ENCODE measurements at places on chromosomes 11 and 22.
A peak's percentile ranks its signal among the peaks of the same experiment; 100 is the strongest.

- DNase-seq = no peak
Observed at GRCh38 chr22:39360242-39360641, 10.5 kb downstream of the SYNGR1 start.

DNA sequence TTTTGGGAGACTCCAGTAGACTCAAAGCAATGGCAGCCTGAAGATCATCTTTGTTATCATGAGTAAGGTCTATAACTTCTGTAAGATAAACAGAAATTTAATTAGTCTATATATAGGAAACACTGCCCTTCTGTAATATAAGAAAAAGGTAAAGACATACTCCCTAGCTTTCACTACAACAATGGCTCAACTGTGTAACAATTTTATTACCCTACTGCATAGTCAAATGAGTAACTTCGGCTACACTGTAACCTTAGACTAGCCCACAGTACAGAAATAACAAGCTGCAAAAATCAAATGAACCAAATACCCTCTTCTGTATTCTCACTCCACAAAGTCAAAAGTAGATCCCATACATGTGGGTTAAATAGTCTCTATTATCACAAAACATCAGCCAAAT, 33.7 kb downstream of the USP28 start:
- DNase-seq = no peak

- DNase-seq = no peak
Observed at GRCh38 chr22:46358766-46359165, 23.3 kb downstream of the TRMU start.

GRCh38 chr11:75481223-75481921, 44.4 kb downstream of the GDPD5 start:
- DNase-seq = no peak

DNA sequence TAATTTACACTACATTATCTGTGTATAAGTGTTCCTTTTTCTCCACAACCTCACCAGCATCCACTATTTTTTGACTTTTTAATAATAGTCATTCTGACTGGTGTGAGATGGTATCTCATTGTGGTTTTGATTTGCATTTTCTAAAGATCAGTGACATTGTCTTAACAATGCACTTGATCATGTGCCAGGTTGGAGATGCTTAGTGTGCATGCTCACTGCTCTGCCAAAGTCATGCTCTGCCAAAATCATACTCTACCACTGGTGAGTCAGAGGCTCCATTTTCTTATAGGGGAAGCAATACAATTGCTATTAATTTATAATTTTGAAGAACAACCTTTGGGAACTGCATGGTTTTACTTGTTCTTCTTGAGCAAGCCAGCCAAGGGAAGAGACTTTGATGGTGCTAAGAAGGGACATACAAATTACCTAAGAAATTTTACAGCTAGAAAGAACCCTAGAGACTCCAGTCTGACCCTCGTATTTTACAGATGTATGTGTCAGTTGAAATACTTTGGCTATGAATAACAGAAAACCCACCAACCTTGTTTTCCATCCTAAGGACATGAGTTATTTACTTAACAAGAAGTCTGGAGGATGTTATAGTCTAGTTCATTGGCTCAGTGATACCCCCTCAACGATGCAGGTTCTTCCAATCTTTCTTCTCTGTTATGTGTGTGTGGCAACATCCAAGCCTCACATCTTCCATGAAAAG, 368.9 kb downstream of the DDX10 start:
- no peak for DNase-seq

DNA sequence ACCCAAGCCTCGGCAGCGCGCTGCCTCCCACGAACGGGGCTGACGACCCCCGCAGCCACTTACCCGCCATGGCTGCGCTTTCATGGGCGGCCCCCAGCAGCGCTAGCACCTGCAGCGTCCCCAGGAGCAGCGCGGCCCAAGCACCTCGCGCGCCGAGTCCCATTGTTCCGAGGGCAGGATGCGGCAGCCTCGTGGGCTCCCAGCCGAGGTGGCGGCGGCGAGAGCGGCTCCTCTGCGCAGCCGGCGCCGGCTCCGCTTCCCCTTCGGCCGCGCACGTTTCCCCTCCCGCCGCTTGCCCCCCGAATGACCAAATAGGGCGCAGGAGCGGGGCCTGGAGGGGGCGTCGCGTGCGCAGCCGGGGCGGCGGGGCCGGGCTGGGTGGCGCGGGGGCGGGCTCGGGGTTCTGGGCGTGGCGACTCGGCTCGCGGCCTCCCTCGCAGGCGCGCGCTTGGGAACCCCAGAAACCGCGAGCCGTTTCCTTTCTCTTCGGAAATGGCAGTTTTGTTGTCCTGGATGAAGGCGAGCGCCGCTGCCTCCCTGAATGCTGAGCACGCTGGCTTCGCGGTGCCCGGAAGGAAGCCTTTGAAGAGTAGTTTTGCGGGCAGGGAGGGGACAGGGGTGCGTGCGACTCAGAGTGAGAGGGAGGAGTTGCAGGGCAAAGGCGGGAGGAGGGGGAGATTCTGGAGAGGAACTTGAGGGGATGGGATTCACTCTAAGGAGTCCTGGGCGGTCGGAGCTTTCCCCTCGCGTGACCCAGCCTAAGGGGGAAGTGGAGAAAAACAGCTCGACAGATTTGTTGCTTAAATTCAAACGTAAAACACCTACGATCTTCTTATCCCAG, at the start of gene TMEM123:
TSS of gene TMEM123 (minus strand) at position 305 of the 841 bp plus-strand sequence. CDS start at position 163, 142 bp downstream.
- peak; percentile 82 for DNase-seq

DNA sequence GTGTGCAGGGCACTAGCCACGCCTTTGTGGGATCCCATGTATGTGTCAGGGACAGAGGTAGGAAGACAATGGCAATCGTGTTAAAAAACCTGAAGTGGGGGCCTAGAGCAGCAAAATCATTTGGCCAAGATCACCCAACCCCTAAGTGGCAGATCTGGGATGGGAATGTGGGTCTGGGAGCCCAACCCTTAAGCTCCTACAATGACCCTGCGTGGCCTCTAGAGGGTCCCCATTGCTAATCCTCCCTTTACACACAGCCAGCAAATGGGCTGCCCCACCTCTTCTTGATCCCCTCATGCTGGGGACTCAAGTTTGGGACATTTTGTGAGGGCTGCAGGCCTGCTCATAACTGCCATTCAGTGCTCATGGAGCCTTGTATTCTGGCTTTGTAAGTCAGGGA, 73.2 kb upstream of the SUSD2 start:
- DNase-seq = no peak

- no peak for DNase-seq
Observed at GRCh38 chr11:67347964-67348749, 5.2 kb downstream of the POLD4 start.

DNA sequence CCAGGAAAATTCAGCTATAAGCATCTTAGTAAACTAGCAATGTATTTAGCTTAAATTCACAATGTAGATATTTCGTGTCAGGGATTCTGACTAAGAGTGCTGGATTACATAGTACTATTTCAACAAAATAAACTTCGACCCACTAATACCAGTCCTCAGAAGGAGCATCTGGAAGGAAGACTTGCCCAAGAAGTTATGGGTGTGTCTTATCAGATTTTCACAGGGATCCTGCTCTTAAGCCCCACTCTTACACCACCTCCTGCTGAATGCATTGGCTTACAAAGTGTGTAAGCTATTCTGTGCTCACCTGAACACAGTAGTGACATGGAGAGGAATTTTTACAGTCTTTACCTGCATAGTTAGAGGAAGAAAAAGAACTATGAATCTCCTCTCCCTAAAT, 35.4 kb upstream of the ANO5 start:
- no peak for DNase-seq

DNA sequence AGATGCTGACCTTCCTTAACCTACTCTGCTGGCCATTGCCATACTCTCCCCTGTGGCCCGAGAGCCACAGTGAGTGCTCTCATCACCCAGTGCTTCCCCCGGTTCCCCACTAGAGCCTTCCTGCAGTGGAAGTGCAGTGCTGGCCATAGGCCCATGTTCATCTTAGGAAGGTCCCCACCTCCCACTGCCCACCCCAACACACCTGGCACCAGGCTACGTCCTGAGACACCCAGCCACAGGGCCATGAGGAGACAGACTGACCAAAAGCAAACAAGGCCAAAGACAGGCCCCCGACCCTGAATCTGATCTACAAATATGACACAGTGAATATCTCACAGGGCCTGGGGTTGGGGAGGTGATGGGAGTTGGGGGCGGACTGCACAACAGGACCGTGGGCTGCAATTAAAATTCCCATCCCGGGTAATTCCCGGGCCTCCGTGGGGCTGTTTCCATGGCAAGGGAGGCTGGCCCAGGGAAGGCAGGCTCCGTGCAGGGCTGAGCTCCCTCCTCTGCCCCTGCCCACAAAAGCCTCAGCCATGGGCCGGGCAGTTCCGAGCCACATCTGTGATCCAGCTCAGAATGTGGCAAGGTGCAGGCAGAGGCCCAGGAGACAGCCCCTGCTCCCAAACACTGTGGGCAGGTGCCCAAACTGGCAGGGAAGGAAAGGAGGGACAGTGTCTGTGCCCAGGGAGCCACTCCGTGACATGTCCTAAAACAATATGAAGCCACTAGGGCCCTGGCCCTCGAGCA, 5.1 kb upstream of the CHST1 start:
- no peak for DNase-seq

DNA sequence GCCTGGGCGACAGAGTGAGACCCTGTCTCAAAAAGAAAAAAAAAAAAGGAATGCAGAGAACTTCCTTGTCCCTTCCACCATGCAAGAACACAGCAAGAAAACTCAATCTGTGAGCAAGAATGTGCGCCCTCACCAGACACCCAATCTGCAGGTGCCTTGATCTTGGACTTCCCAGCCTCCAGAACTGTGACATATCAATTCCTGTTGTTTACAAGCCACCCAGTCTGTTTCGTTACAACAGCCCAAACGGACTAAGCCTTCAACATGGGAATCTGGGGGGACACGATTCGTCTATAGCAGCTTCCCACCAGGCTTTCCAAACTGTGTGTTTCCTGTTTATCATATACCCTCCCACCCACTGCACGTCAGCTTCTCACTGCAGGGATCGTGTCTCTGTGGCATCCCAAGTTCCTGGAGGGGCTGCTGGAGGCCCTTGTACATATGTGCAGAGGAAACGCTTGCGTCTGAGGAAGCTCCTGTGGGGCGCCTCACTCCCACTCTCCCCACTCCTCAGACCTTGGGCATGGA, 11.0 kb upstream of the PSMC3 start:
- no peak for DNase-seq

GRCh38 chr11:134512571-134513538, 100.8 kb upstream of the B3GAT1 start:
- DNase-seq = no peak

GRCh38 chr11:120643284-120643683, 131.7 kb downstream of the GRIK4 start:
- no peak for DNase-seq

- DNase-seq = no peak
Observed at GRCh38 chr22:29426476-29426875, 11.9 kb upstream of the RFPL1 start.

- DNase-seq = no peak
Observed at GRCh38 chr22:45166932-45167331, 3.2 kb downstream of the NUP50 start.

- DNase-seq = no peak
Observed at GRCh38 chr11:126861796-126862459, 138.6 kb downstream of the KIRREL3 start.

DNA sequence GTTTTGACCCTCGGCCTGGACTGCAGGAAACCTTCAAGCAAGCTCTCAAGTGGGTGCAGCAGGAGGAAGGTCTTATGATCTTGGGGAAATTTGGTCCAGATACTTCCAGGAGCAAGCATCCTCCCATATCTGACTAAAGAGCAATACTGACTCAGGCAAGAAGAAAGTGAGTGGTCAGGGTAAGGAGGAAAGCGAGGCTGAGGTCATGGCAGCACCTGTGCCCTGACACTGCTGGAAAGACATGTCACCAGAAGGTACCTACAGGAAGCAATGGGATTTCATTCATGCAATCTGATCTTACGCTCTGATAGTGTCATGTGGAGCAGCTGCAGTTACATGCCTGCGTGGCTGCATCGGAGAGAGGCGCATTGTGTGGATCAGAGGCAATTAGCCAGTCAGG, 6.5 kb upstream of the TOP3B start:
- no peak for DNase-seq

DNA sequence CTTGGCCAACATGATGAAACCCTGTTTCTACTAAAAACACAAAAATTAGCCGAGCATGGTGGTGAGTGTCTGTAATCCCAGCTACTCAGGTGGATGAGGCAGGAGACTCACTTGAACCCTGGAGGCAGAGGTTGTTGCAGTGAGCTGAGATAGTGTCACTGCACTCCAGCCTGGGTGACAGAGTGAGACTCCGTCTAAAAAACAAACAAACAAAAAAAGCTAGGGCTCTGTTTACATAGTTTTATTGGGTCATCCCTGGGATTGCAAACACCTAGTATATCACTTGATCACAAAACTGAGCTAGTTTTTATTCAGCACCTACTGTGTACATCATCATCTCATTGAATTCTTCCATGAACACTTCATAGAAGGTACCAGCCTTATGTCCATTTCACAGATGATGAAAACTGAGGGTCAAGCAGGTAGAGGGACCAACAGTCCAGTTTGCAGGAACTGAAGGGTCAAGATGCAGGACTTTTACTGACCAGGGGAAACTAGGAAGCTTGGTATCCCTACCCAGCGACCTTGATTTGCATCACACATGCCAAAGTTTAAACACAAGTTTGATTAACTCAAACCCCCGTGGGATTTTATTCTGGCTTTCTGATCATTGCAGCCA, 9.2 kb upstream of the MRTFA start:
- no peak for DNase-seq

DNA sequence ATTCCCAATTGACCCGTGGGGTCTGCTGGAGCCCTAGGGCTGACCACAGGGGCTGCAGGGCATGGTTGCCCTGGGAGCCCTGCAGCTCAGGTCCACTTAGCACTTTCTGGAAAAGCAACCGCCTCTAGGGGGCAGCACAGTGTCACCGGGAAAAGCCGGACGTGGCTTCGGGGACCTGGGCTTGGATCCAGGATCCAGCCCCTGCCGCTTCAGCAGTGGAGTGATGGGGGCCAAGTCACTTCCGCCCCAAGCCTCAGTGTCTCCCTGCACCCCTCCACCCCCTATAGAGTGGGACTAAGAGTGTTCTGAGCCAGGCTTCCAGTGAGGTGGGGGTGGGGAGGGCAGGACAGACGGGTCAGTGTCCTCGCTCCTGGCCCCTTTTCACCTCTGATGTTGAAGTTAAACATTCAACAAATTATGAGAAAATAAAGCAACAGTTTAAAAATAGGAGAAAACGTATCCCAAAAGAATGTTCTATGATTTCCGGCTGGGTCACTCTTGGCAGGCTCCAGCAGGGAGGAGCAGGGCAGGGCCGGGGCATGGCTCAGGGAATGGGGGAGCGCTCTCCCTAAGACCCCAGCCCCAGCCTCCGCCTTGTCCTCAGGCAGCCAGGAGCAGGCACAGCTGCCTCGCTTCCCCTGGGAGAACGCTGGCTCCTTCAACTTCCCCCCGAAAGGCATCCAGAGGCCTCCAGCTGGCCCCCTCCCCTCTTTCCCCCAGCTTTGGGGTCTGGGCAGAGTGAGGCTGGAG, 96.5 kb upstream of the FGF3 start:
- no peak for DNase-seq

DNA sequence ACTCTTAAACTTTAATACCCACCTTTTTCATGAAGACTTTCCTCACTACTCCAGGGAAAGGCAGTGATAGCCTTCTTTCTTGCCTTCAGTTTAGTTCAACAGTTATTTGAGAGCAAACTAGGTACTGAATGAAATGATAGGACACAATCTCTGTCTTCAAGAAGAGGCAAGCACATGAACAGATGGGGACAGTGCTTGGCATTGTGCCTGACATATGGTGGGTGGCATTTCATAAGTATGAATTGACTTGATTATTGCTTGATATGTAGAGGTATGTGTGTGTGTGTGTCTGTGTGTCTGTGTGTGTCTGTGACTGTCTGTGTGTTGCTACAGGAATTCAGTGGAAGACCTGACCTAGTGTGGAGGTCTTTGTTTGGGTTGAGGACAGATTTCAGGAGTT, 504.1 kb downstream of the NELL1 start:
- DNase-seq = no peak

All from activated T-cell treated with anti-CD3 and anti-CD28 coated beads for 24 hours (primary cell).